ENCODE measurements at places on chromosomes 2 and 18.

GRCh38 chr2:42652086-42652485 is 83.7 kb downstream of the MTA3 start:
- no peak for DNase-seq

- no peak for DNase-seq
Measured at GRCh38 chr2:219289537-219290361, 10.6 kb downstream of the DNAJB2 start.

- no peak for DNase-seq
Measured at GRCh38 chr2:88059979-88060906, 4.7 kb upstream of the KRCC1 start.

- no peak for DNase-seq
Measured at GRCh38 chr2:46518861-46519260, 39.5 kb downstream of the TMEM247 start.

DNA sequence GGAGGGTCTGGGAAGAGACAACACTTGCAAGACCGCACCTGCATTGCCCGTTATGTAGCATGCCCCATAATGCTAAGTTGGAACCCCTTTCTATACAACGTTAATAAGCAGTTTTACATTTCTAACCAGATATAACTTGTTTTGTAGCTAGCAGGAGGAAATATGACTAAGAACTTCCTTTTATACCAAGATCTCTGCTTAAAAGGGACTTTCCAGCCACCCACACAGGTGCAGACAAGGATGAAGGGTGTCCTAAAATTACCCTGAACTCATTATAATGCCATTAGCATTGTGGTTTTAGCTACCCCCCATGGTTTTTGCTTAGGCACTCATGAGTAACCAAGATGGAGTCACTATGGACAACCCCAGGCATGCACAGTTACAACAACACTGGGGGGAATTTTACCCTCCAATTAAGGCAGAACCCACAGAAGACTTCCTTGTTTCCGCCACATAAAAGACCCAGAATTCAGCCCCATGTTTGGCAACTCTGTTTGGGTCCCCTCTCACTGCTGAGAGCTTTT is 362.8 kb downstream of the CBLN2 start:
- no peak for DNase-seq

- DNase-seq: no peak
Measured at GRCh38 chr2:174300114-174300513, 34.6 kb upstream of the SP9 start.

DNA sequence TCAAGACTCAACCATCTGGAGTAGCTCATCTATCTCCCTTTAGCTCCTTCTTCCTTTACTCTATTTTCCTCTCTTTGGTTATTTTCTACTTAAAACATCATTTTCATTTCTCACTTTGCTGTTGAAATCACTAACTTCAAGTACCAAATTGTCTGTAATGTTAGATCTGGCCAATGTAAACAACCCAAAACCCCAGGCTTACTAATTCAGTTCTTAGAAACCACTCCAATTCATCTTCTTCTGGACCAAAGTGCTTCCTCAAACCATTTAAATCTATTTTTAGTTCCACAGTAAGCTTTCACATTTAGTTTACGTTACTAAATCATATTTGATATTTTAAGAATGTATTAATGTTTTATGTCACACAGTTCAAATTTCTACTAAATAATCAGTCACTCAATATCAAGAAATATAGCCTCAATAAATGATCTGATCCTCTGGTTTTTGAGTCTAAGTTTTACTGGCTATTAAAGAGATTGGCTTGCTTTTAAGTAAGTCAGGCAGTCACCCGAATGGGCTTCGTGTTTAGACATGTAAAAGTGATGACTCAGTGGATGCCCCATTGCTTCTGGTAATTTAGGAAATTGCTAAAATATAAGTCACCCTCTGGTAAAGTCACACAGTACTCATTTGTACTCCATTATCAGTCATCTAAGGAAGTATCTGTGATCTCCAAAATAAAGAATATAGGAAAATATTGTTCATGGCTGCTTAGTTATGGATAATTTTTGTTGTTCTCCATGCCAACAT is 527.2 kb upstream of the SOX11 start:
- no peak for DNase-seq
